ENCODE measurements at places on chromosomes 3 and 15. TPM values are rescaled to one million over a fixed set of nuclear protein-coding genes. Genes with fewer than 3 reads are reported as not detected.

Gene SLC28A2
- not detected for total RNA-seq

Gene SRGAP3
- total RNA-seq: 12.1 TPM

Gene SLC6A11
- 1.5 TPM for total RNA-seq

Gene SNURF
- 66.8 TPM for total RNA-seq

GRCh38 chr15:74038707-74039655 is 43.4 kb downstream of the GOLGA6A start:
- H3K27me3 ChIP-seq: peaks cover 3% of the 10 kb centered on the region
- H3K27ac ChIP-seq: no peak overlapping the region
- no peak overlapping the region for H3K4me3 ChIP-seq
- H3K4me1 ChIP-seq: peaks cover 39% of the 10 kb centered on the region
- peaks cover 22% of the 10 kb centered on the region for H3K36me3 ChIP-seq
- no peak for DNase-seq

DNA sequence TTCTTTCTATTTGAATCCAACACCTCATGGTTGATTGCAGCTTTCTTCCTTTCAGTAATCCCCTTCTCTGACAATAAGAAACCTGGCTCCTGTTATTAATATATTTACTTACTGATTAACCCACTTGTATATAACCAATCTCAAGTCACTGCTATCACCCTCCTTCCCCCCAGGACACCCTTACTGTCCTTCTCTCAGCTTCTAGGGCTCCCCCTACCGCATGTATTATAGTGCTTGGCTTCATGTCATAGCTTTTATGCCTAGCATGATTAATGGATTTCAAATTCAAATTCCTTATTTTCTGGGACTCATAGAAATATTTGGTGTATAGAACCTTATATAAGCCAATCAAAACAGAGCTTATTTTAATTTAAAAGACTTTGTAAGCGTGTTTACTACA is 75.7 kb upstream of the BNIP2 start:
- peaks cover 16% of the 10 kb centered on the region for H3K4me1 ChIP-seq
- no peak for DNase-seq
- no peak overlapping the region for H3K27ac ChIP-seq
- no peak overlapping the region for H3K4me3 ChIP-seq
- no peaks in the 10 kb centered on the region for H3K36me3 ChIP-seq
